Tongue (tissue), 3 donors: ENCODE measurements at places on chromosomes 13 and 19. TPM values are rescaled to one million over a fixed set of nuclear protein-coding genes. Genes with fewer than 3 reads are reported as not detected.
A peak's percentile ranks its signal among the peaks of the same experiment; 100 is the strongest.

The ZFP14 gene
- total RNA-seq, result 15.5 TPM

The ZNF99 gene
- 0.51 TPM for total RNA-seq

The FLT1 gene
- 46.3 TPM for total RNA-seq

The ONECUT3 gene
- total RNA-seq, result not detected

The PNMA8C gene
- total RNA-seq, result 0.41 TPM

The SLC7A10 gene
- 3.1 TPM for total RNA-seq

The CAPS gene
- 7.6 TPM for total RNA-seq

The CEACAM16 gene
- total RNA-seq, result not detected

The FXYD1 gene
- 44.2 TPM for total RNA-seq

GRCh38 chr13:46893798-46894560 lies 2.9 kb downstream of the HTR2A start:
- DNase-seq, result peak; percentile 86

DNA sequence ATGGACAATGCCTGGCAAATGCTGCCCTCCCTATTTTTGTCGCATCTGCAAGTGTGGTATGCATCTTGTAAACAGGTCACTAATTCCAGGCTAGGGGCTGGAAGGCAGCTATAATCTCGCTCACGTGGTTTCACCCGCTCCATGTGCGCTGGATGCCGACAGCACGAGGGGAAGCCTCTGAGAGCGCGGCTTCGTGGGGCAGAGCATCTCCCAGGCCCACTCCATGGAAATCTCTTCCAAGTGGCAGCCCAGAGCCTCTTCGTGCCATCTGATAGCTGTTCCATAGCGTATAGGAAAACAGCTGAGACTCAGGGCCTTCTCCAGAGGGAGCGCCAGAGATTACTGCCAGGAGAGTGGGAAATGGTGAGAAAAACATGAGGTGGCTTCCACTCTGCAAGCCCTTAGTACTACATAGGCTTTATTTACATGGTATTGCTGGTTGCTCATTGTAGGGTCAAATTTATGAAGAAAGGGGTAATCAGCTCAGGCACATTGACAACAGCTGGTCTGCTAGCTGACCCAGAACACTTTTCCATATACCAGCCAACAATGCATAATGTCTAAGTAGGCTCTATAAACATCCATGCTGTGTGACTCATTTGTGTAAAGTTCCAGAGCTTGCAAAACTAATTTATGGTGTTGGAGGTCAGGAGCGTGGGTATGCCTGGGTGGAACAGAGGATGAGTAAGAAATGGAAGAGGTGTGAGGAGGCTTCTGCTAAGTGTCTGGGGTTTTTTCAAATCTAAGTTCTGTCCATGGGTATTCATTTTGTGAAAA lies 165.2 kb downstream of the SHISA2 start:
- DNase-seq, result no peak

DNA sequence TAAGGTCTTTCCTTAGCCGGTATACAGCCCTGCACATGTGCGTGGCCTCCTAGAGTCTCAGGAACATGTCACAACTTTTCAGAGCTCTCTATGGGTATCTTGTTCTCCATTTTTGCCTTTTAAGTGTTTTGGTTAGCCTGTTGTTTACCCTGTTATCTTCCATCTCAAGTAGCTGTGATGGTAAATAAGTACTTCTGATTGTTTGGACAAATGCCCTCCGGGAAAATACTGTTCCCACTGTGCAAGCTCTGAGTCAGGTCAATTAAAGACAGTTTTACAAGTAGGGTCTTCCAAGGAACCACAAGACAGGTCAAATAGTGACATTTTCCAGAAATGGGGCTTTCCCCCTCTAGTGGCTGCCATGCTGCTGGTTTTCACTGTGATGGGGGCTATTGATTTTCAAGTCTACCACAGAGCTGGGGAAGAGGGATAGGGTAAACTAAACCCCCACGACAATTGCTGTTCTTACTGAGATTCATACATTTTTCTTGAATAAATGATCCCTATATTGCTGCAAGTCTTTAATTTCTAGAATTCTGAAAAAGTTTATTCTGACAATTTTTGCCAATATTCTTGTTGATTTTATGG lies 109.5 kb downstream of the TM9SF2 start:
- no peak for DNase-seq

DNA sequence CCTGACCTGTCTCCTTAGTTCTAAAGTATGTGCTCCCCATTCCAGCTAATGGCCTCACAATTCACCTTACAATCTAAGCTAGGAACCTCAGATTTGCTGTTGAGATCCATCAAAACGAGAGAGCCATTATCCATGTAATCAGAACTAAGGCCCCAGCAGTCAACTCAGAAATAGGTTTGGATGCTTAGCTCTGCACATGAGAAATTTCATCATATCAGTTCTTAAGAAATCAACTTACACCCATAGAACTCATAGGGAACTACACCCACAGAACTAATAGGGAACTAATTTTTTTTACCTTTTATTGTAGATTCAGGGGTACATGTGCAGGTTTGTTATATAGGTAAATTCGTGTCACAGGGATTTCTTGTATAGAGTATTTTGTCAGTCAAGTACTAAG lies 28.7 kb downstream of the CYSLTR2 start:
- DNase-seq, result no peak

- no peak for DNase-seq
Measured at GRCh38 chr13:102897371-102898138, 51.7 kb downstream of the ERCC5 start.

DNA sequence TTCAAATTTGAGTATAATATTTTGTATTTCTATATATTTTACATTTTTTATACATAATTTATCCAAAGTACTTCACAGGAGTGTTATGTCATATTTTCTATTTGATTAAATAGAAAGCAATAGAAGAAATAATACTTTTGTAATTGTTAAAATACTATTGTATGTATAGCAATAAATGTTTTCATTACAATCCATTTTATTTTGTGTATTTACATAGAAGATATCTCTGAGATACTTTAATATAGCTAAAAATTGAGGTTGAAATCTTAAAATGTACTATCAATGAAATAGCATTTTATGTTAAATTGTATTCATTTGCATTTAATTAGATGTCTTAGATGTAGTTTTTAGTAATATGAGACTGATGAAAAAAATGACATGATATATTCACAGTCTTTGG lies 1109.6 kb upstream of the MIR17HG start:
- no peak for DNase-seq

DNA sequence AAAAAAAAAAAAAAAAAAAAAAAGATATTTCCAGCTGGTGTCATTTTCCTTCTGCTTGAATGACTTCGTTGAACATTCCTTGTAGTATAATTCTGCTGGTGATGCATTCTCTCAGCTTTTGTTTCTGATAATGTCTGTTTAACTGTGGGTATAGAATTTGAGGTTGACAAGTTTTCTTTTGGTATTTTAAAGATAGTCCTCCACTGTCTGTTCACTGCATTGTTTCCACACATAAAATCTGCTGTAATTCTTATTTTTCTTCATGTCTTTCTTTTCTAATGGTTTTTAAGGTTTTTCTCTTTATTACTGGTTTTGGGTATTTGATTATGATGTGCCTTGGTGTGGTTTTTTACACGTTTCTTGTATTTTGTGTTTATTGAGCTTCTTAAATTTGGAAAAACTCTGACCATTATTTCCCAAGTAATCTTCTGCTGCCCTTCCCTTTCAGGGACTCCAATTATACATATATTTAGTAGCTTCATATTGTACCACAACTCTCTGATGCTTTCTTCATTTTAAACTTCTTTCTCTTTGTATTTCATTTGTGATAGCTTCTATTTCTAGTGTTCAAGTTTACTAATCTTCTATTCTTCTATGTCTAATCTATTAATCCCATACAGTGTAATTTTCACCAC lies 6.3 kb downstream of the EEF1AKMT1 start:
- no peak for DNase-seq

DNA sequence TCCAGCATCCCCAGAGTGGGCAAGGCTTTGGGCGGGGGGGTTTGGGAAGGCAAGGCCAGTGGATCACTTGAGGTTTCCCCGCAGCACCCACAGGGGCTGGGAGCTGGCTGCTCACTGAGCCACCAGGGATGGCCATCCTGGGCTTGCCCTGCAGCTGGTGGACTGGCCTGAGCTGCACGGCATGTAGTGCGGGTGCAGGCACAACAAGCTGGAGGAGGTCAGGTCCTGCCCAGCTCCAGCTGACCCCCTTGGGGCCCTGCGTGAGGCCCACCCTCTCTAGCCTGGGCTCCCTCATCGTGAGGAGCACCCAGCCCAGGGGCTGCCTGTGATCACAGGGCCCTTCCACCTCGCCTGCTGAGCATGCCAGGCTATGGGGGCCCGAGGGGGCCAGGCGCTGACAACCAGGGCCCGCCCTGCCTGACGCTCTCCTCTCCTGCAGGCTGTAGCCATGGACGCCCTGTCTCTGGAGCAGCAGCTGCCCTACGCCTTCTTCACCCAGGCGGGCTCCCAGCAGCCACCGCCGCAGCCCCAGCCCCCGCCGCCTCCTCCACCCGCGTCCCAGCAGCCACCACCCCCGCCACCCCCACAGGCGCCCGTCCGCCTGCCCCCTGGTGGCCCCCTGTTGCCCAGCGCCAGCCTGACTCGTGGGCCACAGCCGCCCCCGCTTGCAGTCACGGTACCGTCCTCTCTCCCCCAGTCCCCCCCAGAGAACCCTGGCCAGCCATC lies 22.9 kb downstream of the COMP start:
- peak; percentile 72 for DNase-seq

DNA sequence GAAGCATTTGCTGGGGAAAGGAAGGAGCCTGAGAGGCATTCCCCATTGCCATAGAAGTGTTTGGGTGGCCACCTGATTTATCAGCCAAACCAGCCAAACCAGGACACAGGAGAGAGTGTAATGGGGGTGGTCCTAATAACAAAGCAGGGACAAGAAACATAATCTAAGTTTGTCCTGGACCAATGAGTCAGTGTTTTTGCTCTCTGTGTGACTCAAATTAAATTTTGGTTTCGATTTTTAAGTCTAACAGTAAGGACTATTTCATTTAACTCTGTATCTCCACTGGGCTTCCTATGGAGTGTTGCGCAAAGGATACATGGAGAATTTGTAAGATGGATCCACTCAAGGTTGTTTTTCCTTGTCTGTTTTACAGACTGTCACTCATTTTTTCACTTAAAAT lies 19.5 kb upstream of the TRPC4 start:
- no peak for DNase-seq

- DNase-seq, result no peak
Measured at GRCh38 chr13:32491028-32491427, 47.6 kb downstream of the N4BP2L2 start.

- no peak for DNase-seq
Measured at GRCh38 chr19:5068233-5069072, 99.5 kb downstream of the KDM4B start.

GRCh38 chr13:102401265-102401664 lies 583 bp downstream of the FGF14 start:
- DNase-seq, result peak; percentile 6

DNA sequence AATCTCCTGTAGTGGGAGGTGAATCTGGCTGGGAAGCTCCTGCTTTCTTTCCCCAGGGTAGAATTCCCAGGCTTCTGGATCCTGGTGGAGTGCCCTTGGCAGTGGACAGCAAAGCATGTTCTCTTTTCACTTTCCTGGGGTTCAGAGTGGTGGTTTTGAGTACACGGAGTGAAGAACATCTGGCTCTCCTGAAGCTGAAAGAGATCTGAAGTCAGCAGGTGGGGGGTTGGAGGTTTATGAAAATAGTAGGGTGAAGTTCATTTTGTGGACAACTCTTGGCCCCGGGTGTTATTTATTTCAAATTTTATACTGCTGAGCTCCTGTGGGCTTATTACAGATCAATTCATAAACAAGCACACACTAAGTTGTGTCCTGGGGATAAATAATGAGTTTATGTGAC lies 497.3 kb downstream of the KLF5 start:
- no peak for DNase-seq

DNA sequence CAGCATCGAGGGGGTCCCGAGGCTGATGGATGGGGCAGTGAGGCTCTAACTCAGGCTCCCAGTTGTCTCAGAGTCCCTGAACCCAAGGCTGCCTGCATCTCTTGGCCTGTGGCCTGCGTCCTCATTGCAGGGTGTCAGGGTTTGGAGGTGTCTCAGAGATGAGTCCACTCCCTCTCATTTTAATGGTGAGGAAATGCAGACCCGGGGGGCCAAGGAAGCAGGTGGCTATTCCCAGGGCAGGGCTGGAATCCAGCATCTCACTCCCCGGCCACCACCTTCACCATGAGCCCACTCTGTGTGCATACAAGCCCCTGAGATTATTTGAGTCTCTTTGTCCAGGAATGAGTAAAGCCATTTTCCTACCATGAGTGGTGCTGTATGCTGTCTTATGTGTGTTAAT lies 21.4 kb downstream of the TEX29 start:
- no peak for DNase-seq

DNA sequence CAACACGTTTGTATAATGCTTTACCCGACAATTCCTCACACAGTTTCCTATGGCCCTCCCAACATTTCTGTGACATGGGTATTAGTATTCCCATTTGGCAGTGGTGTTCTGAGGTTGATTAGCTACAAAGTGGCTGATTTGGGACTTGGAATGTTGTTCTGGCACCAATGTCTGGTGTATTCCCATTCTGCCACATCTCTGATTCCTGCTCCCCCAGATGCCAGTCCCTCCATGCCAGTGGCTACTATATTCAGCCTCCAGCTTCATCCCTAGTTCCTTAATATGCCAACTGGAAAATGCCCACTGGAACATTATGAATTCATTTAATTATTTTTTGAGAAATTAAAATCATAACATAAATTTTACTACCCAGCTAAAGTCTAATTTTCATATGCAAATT lies 60.6 kb upstream of the NBEA start:
- DNase-seq, result no peak

DNA sequence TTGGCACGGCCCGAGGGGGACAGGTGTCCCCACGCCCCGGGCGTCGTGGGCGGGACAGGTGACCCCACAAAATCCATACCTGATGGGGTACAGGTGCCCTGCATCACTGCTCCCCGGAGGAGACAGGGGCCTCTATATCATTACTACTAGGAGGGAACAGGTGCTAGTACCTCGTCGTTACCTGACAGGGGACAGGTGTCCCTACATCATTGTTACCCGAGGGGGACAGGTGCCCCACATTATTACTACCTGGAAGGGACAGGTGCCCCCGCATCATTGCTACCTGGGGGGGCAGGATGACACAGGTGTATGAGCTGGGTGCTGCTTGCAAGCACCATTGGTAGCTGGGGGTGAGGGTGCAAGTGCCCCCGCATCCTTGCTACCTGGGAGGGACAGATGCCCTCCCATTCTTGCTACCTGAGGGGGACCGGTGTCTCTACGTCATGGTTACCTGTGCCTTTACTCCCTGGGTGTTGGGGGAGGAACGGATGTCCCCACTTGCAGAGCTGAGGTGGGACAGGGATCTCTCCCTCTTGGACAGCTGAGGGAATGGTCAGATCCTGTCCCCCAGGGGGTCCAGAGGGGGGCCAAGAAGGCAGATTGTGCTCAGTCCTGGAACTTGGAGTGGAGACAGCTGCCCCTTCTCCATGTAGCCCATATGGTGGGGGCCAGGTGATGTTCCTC lies 620 bp downstream of the CRTC1 start:
- no peak for DNase-seq
